ENCODE measurements at places on chromosomes 2 and 18.
A peak's percentile ranks its signal among the peaks of the same experiment; 100 is the strongest.

DNA sequence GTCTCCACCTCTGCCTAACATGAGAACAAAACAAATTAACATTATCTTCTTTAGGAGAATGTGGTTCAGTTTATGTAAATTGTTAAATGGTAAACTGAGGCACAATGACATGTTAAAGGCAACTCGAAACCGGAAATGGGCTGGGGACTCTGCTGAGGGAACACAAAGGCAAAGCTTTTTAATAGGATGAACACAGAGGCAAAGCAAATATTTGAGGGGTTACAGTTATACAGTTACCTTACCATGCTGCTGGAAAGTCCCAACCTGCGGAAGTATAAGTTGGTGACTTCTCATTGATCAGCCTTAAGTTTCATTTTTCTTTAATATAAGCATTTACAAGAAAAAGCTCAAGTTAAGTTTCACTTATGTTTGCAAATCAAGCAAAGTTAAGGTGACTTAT lies 195.0 kb downstream of the DLGAP1 start:
- DNase-seq = no peak

- peak; percentile 76 for DNase-seq
These were observed at the start of gene SPTBN1 for GRCh38 chr2:54455563-54456361. Gene SPTBN1 (plus strand): TSS chr2:54456327. CDS start chr2:54526419, 70,092 bp downstream.

DNA sequence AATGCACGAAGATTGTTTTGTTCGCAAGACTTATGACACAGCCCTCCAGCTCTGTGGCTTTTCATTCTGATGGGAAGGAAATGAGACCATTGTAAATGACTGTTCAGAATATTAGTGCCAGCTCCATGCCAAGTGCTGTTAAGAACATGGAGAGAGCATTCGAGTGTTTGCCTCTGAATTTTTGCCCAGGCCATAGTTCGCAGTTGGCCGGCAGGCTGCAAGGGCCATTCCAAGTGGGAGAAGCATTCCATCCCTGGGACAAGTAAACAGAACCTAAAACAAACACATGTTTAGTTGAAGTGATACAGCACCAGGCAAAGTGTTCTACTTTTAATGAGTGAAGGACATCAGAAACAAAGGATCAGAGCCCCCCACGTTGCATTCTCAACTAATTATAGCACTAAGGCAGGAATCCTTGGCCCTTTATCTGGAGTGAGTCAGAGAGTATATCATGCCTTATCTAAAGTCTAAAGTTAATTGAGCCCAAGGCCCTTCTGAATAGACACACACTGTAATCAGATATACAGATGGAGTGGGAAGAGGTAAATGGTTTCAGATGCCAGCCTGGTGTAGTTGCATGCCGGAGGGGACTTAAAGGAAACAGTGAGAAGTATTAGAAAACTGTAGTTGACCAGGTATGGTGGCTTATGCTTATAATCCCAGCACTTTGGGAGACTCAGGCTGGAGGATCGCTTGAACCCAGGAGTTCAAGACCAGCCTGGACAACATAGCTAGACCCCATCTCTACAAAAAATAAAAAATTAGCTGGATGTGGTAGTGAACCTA lies 53.3 kb downstream of the NEDD4L start:
- no peak for DNase-seq

DNA sequence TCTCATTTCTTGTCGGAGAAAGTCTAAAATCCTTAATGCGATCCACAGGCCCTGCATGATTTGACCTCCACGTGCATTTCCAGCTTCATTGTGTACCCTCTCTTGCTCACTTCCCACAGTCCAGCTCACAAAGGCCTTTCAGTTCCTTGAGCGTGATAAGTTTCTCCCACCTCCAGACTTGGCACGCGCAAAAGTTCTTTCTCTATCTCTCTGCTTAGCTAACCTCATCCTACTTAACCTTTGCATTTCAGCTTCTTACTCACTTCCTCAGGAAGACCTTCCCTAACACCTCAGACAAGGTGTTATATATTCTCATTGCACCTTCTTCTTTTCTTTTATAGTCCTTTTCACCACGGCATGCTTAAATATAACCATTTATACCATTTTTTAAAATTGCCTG lies 124.8 kb upstream of the XPO1 start:
- no peak for DNase-seq

GRCh38 chr18:433960-434359 lies 66.5 kb downstream of the COLEC12 start:
- no peak for DNase-seq

GRCh38 chr2:186255823-186256222 lies 230.2 kb upstream of the ZC3H15 start:
- no peak for DNase-seq

GRCh38 chr18:6956495-6956894 lies 161.1 kb downstream of the LAMA1 start:
- no peak for DNase-seq

GRCh38 chr2:38966678-38967077 lies 77.0 kb downstream of the ARHGEF33 start:
- no peak for DNase-seq

Data from left renal cortex interstitium (tissue), 4 donors.